ENCODE measurements at places on chromosomes 16 and 17. TPM values are rescaled to one million over a fixed set of nuclear protein-coding genes. Genes with fewer than 3 reads are reported as not detected.

Gene NGFR
- total RNA-seq: 3.2 TPM

DNA sequence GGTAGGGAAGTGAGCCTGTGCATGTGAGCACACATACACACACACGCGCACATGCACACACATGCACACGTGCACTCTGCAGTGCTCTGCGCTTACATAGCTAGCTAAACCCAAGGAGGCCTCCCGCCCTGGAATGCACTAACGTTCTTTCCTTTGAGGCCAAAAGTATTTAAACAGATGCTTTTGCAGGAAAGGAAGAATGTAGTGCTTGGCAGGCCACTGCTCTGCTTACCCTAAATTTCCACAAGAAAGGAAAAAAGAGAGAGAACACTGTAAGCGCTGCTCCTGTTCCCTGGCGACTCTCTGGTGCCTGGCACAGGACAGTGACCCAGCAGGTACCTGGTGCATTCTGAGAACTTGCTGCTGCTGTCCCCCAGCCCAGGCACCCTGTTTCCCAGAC lies 31.3 kb upstream of the MRPS23 start:
- H3K4me1 ChIP-seq: peaks cover 48% of the 10 kb centered on the region
- no peaks in the 10 kb centered on the region for H3K27me3 ChIP-seq
- no peaks in the 10 kb centered on the region for H3K36me3 ChIP-seq
- no peak overlapping the region for H3K4me3 ChIP-seq

GRCh38 chr16:73768786-73769203 lies 527.8 kb upstream of the PSMD7 start:
- no peaks in the 10 kb centered on the region for H3K27me3 ChIP-seq
- no peaks in the 10 kb centered on the region for H3K36me3 ChIP-seq
- no peaks in the 10 kb centered on the region for H3K4me1 ChIP-seq
- no peak overlapping the region for H3K27ac ChIP-seq

GRCh38 chr16:5438591-5438990 lies 341.0 kb upstream of the EEF2KMT start:
- no peaks in the 10 kb centered on the region for H3K36me3 ChIP-seq
- no peak overlapping the region for H3K27ac ChIP-seq
- DNase-seq: no peak
- H3K27me3 ChIP-seq: no peaks in the 10 kb centered on the region
- no peaks in the 10 kb centered on the region for H3K4me1 ChIP-seq
- H3K4me3 ChIP-seq: no peak overlapping the region

- no peak overlapping the region for H3K4me3 ChIP-seq
- no peaks in the 10 kb centered on the region for H3K36me3 ChIP-seq
- H3K27ac ChIP-seq: no peak overlapping the region
- H3K4me1 ChIP-seq: no peaks in the 10 kb centered on the region
Observed at GRCh38 chr16:79949417-79949816, 348.9 kb upstream of the MAF start.

DNA sequence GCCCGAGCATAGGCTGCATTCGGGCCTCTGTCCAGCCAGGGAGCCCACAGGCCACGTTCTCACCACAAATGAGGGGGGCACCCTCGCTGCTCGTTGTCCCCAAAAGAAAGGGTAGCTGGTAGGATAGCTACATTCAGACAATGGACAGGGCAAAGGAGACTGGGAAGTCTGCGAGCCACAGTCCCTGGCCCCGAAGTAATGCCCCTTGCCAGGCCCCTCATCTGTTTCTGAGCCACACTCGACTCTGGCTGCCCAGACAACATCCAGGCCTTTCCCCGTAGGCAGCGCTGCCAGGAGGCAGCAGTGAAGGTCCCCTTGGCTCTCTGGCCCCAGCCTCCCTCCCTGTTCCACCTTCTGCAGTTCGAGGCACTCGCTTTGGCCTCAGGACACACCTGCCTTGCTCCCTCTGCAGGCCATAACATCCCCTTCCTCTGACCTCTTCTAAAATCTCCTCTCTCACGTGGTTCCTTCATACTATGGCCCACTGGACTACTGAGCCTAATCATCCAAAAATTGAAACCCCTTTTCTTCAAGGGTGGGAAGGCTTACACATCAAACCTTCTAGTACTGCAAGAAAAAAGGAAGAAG lies 12.2 kb downstream of the AIPL1 start:
- no peak overlapping the region for H3K27ac ChIP-seq
- H3K27me3 ChIP-seq: no peaks in the 10 kb centered on the region
- no peaks in the 10 kb centered on the region for H3K4me1 ChIP-seq
- no peak for DNase-seq
- no peaks in the 10 kb centered on the region for H3K36me3 ChIP-seq

DNA sequence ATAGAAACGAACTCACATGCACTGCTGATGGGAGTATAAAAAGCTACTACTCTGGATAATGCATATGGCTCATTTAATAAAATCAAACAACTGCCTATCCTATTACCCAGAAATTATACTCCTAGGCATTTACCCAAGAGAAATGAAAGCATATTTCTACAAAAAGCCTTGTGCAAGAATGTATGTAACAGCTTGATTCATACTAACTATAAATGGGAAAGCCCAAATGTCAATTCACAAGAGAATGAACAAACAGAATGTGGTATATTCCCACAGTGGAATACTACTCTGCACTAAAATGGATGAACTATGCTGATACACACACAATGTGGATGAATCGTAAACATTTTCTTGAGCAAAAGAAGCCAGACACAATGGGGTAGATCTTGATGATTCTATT lies 38.4 kb downstream of the KIAA0753 start:
- H3K27me3 ChIP-seq: no peaks in the 10 kb centered on the region
- DNase-seq: no peak
- H3K4me3 ChIP-seq: no peak overlapping the region
- peaks cover 11% of the 10 kb centered on the region for H3K4me1 ChIP-seq
- H3K36me3 ChIP-seq: no peaks in the 10 kb centered on the region

GRCh38 chr17:29628644-29629043 lies 5.9 kb upstream of the CORO6 start:
- no peak overlapping the region for H3K4me3 ChIP-seq
- H3K36me3 ChIP-seq: peaks cover 34% of the 10 kb centered on the region
- peak; percentile 43 for DNase-seq
- peak overlapping the region; percentile 98 for H3K27ac ChIP-seq

DNA sequence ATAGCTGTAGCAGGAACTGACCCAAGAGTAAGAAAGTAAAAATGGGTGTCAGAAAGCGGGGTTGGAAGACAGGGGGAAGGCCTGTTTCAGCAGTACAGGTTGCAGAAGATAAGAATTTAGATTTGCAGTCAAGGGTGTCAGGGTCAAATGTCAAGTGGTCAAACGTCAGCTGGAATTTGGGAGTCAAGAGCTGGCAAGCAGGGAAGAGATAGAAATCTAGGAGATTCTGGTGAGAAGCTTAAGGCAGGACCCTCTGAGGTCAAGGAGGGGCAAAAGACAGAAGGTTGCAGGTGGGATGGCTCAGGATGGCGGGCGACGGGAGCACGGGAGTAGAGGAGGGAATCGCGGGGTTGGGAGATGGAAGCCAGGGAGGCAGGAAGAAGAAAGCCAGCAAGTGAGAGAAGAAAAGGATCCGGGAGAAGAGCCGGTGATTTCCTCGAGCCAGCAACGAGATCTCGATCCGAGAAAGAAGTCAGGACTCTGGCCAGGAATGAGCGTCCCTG lies 335 bp downstream of the SLC25A35 start:
- peaks cover 9% of the 10 kb centered on the region for H3K4me1 ChIP-seq
- no peak for DNase-seq
- H3K27me3 ChIP-seq: no peaks in the 10 kb centered on the region
- H3K36me3 ChIP-seq: no peaks in the 10 kb centered on the region
- peak overlapping the region; percentile 90 for H3K4me3 ChIP-seq
- H3K27ac ChIP-seq: peak overlapping the region; percentile 95

DNA sequence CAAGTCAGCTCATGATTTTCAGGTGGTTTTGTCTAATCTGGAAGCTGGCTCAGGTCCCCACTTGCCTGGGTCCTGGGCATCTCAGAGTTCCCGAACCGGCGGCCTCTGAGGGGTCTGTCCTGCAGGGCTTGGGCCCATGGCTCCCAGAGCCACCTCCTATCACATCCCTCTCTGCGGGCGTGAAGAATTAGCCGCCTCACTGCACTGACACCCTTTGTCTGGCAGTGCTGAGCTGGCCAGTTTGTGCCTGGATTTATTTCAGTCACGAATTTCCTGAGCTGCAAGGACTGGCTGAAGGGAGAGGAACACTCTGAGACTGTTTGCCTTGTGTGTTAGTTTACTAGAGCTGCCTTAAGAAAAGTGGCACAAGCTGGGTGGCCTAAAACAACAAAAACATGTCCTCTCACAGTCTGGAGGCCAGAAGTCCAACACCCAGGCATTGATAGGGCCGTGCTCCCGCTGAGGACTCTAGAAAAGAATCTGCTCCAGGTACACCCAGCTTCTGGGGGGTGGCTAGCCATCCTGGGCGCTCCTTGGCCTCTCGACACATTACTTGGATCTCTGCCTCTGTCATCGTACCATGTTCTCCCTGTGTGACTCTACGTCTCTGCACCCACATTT lies 217.5 kb upstream of the DYNLRB2 start:
- H3K27ac ChIP-seq: no peak overlapping the region
- no peaks in the 10 kb centered on the region for H3K27me3 ChIP-seq
- H3K4me3 ChIP-seq: no peak overlapping the region
- no peaks in the 10 kb centered on the region for H3K36me3 ChIP-seq
- no peak for DNase-seq
- no peaks in the 10 kb centered on the region for H3K4me1 ChIP-seq

Gene RNF167
- 63.6 TPM for total RNA-seq

DNA sequence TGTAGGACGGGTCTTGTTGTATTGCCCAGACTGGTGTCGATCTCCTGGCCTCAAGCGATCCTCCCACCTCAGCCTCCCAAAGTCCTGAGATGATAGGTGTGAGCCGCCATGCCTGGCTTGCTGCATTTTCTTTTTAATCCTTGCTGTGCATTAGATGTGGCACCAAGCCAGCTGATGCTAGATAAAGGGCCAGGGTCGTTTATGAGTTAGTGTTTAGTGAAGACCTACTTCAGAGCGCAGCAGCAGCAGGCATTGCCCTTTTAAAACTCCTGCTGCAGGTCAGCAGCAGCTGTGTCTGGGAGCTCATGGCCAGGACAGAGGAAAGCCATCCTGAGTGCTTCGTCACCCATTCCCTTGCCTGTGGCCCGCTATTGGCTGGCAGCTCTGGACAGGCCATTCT lies 237.3 kb downstream of the CCDC182 start:
- no peak for DNase-seq
- H3K4me3 ChIP-seq: no peak overlapping the region
- no peak overlapping the region for H3K27ac ChIP-seq
- no peaks in the 10 kb centered on the region for H3K27me3 ChIP-seq
- no peaks in the 10 kb centered on the region for H3K36me3 ChIP-seq

Gene CA10
- not detected for total RNA-seq

DNA sequence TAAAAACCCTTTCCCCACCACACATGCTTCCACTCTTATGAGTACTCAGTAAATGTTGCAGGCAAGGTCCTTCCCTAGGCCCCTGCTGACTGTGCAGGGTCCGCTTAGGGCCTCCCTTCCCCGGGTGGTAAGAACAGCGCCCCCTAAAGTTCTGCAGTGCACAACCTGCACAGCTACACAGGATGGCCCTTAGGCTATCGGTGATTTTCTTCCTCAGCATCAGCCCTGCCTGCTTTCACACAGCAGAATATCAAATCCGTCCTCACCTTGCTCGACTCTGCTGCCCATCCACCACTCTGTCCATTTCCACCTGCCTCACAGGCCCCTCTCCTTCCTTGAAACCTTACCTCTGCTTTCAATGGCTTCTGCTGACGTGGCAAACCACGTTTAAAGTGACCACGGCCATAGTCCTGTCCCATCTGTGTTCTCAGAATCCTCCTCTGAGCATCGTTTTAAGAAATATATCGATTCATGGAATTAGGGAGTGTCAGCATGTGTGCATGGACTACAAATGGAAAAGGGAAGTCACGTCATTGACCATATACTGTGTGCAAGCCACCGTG lies 51.4 kb upstream of the TMEM132E start:
- no peak for DNase-seq
- H3K27ac ChIP-seq: no peak overlapping the region
- no peaks in the 10 kb centered on the region for H3K36me3 ChIP-seq
- H3K4me3 ChIP-seq: no peak overlapping the region
- H3K27me3 ChIP-seq: no peaks in the 10 kb centered on the region

Gene KRT27
- total RNA-seq: not detected

- H3K36me3 ChIP-seq: no peaks in the 10 kb centered on the region
- H3K4me3 ChIP-seq: no peak overlapping the region
- no peaks in the 10 kb centered on the region for H3K4me1 ChIP-seq
- no peak overlapping the region for H3K27ac ChIP-seq
Observed at GRCh38 chr16:63702981-63703590, 1418.8 kb downstream of the CDH11 start.

DNA sequence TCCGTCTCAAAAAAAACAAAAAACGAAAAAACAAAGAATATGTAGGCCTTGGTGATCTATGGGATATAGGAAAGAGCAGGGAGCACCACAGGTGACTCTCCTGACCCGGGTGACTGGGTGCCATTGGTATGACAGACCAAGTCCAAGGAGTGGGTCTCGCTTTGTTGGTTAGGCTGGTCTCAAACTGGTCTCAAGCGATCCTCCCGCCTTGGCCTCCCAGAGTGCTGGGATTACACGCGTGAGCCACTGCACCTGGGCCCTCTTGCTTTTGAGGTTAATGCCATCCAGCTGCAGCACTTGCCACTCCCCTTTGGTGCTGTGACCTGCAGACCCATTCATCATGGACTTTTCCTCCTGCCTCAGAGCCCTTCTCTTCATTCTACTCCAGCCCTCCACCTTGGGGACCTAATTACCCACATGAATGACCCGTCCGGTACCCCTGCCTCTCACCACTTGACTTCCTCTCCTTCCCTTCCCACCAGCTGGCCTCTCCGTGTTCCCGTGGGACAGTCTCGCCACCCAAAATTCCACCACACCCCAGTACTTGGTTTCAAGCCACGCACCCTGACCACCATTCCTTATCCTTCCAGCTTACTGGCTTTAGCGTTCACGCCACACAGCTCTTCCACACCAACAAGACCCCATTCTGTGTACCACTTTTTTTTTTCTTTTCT lies 3.2 kb upstream of the UBE2G1 start:
- no peaks in the 10 kb centered on the region for H3K36me3 ChIP-seq
- H3K4me1 ChIP-seq: peaks cover 3% of the 10 kb centered on the region
- H3K27me3 ChIP-seq: no peaks in the 10 kb centered on the region
- no peak overlapping the region for H3K4me3 ChIP-seq
- DNase-seq: no peak
- no peak overlapping the region for H3K27ac ChIP-seq

- no peak for DNase-seq
- no peaks in the 10 kb centered on the region for H3K4me1 ChIP-seq
- H3K27me3 ChIP-seq: no peaks in the 10 kb centered on the region
Observed at GRCh38 chr17:75652934-75653549, 13.9 kb downstream of the RECQL5 start.

GRCh38 chr17:21452377-21453143 lies 76.4 kb downstream of the KCNJ12 start:
- peak overlapping the region; percentile 51 for H3K4me3 ChIP-seq
- H3K36me3 ChIP-seq: no peaks in the 10 kb centered on the region
- peak; percentile 47 for DNase-seq

- peak overlapping the region; percentile 6 for H3K27ac ChIP-seq
Observed at GRCh38 chr17:4188076-4188475, 45.1 kb downstream of the CYB5D2 start.

GRCh38 chr16:9256196-9256595 lies 164.8 kb downstream of the HAPSTR1 start:
- DNase-seq: no peak
- no peaks in the 10 kb centered on the region for H3K4me1 ChIP-seq
- no peaks in the 10 kb centered on the region for H3K27me3 ChIP-seq
- H3K4me3 ChIP-seq: no peak overlapping the region

Gene CMTM1
- not detected for total RNA-seq

- no peak for DNase-seq
- H3K27ac ChIP-seq: no peak overlapping the region
- H3K4me1 ChIP-seq: no peaks in the 10 kb centered on the region
- H3K36me3 ChIP-seq: no peaks in the 10 kb centered on the region
- H3K4me3 ChIP-seq: no peak overlapping the region
Observed at GRCh38 chr17:51245535-51245934, 14.3 kb downstream of the MBTD1 start.

Measured in gastrocnemius medialis (tissue), 4 donors.